WTC11 (cell line): ENCODE measurements at places on chromosomes 16 and 17. TPM values are rescaled to one million over a fixed set of nuclear protein-coding genes. Genes with fewer than 3 reads are reported as not detected.

- H3K27me3 ChIP-seq, result peaks cover 4% of the 10 kb centered on the region; the same call in 1 of the 2 replicates
- H3K27ac ChIP-seq, result no peak overlapping the region
- no peak for DNase-seq
- H3K4me1 ChIP-seq, result peaks cover 47% of the 10 kb centered on the region
- no peaks in the 10 kb centered on the region for H3K36me3 ChIP-seq
- no peak overlapping the region for H3K4me3 ChIP-seq
Measured at GRCh38 chr17:72104863-72105234, 16.0 kb upstream of the SOX9 start.

GRCh38 chr16:10995565-10995964, 51.2 kb downstream of the CLEC16A start:
- peaks cover 5% of the 10 kb centered on the region; the same call in 1 of the 2 replicates for H3K4me1 ChIP-seq
- peaks cover 8% of the 10 kb centered on the region for H3K36me3 ChIP-seq
- no peak overlapping the region for H3K4me3 ChIP-seq

- H3K4me3 ChIP-seq, result no peak overlapping the region
- peaks cover 4% of the 10 kb centered on the region for H3K27me3 ChIP-seq
- H3K36me3 ChIP-seq, result peaks cover 7% of the 10 kb centered on the region; the same call in 1 of the 2 replicates
- H3K4me1 ChIP-seq, result no peaks in the 10 kb centered on the region
- H3K27ac ChIP-seq, result no peak overlapping the region
Measured at GRCh38 chr16:3142770-3143169, 7.9 kb downstream of the ZNF213 start.

DNA sequence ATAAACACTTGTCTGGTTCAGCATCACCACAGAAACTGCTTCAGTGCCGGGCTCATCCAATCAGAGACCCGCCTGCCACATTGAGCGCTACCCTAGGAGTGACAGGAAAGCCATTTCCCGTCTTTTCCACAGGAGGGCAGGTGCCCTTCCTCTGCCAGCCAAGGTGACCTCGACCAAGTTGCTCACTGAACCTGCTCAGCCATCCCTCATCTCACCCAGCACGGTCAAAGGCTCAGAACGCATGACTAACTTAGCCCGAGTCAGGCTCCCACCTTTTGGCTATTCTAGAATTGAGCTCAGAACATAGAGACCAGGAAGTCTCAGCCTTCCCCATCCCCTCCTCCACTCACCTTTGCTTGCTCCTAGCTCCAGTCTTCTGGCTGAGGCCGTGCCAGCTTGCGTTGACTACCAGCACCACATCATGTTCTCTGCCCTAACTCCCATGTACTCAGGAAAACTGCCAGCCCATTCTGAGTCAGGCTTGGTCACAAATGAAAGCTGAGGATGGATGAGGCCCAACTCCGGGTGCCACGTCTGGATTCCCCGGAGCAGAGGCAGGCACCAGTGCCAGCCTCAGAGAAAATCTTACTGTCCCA, 15.6 kb downstream of the MRPS23 start:
- peaks cover 16% of the 10 kb centered on the region for H3K4me1 ChIP-seq
- H3K27ac ChIP-seq, result 0 out of 2 replicates have a peak overlapping the region, but pooled peaks have one; percentile 24
- no peaks in the 10 kb centered on the region for H3K27me3 ChIP-seq
- H3K4me3 ChIP-seq, result no peak overlapping the region
- H3K36me3 ChIP-seq, result peaks cover 9% of the 10 kb centered on the region

DNA sequence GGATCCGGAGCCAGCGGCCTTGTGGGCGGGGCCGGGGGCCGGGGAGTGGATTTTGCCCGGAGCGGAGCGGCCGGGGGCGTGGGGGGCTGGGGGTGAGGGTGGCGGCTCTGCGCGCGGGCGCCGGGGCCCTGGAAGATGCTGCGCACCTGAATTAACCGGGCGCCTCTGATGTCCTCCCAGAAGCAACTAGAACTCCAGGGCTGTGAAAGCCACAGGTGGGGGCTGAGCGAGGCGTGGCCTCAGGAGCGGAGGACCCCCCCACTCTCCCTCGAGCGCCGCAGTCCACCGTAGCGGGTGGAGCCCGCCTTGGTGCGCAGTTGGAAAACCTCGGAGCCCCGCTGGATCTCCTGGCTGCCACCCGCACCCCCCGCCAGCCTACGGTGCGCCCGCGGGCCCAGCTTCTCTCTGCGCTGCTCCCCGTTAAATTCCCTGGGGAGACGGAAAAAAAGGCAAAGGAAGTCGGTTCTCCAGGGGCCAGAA, 549 bp downstream of the SLC26A11 start:
- H3K27me3 ChIP-seq, result no peaks in the 10 kb centered on the region
- H3K4me3 ChIP-seq, result peak overlapping the region; percentile 78
- H3K27ac ChIP-seq, result no peak overlapping the region
- peaks cover 7% of the 10 kb centered on the region for H3K36me3 ChIP-seq

GRCh38 chr17:8837563-8838075, 29.9 kb downstream of the PIK3R6 start:
- peaks cover 25% of the 10 kb centered on the region for H3K4me1 ChIP-seq
- H3K27ac ChIP-seq, result no peak overlapping the region
- H3K36me3 ChIP-seq, result no peaks in the 10 kb centered on the region
- no peak for DNase-seq
- peaks cover 3% of the 10 kb centered on the region for H3K27me3 ChIP-seq
- H3K4me3 ChIP-seq, result no peak overlapping the region

- peaks cover 44% of the 10 kb centered on the region for H3K27me3 ChIP-seq
- no peaks in the 10 kb centered on the region for H3K36me3 ChIP-seq
- peaks cover 6% of the 10 kb centered on the region; the same call in 1 of the 2 replicates for H3K4me1 ChIP-seq
- no peak for DNase-seq
- no peak overlapping the region for H3K4me3 ChIP-seq
Measured at GRCh38 chr17:74898376-74898946, 5.0 kb upstream of the FADS6 start.

GRCh38 chr17:74465378-74466110, 890 bp upstream of the CD300A start:
- DNase-seq, result no peak
- H3K27me3 ChIP-seq, result peaks cover 14% of the 10 kb centered on the region
- peaks cover 4% of the 10 kb centered on the region for H3K4me1 ChIP-seq
- H3K36me3 ChIP-seq, result no peaks in the 10 kb centered on the region

- peaks cover 39% of the 10 kb centered on the region for H3K36me3 ChIP-seq
- H3K4me1 ChIP-seq, result peaks cover 10% of the 10 kb centered on the region
- H3K27me3 ChIP-seq, result peaks cover 6% of the 10 kb centered on the region
- DNase-seq, result no peak
- H3K27ac ChIP-seq, result no peak overlapping the region
Measured at GRCh38 chr17:68255731-68256538, 8.1 kb downstream of the AMZ2 start.

GRCh38 chr16:74999219-74999608, 390 bp downstream of the ZNRF1 start:
- H3K4me1 ChIP-seq, result peaks cover 49% of the 10 kb centered on the region
- H3K36me3 ChIP-seq, result peaks cover 4% of the 10 kb centered on the region; the same call in 1 of the 2 replicates
- no peak for DNase-seq
- no peak overlapping the region for H3K27ac ChIP-seq
- H3K27me3 ChIP-seq, result peaks cover 5% of the 10 kb centered on the region

DNA sequence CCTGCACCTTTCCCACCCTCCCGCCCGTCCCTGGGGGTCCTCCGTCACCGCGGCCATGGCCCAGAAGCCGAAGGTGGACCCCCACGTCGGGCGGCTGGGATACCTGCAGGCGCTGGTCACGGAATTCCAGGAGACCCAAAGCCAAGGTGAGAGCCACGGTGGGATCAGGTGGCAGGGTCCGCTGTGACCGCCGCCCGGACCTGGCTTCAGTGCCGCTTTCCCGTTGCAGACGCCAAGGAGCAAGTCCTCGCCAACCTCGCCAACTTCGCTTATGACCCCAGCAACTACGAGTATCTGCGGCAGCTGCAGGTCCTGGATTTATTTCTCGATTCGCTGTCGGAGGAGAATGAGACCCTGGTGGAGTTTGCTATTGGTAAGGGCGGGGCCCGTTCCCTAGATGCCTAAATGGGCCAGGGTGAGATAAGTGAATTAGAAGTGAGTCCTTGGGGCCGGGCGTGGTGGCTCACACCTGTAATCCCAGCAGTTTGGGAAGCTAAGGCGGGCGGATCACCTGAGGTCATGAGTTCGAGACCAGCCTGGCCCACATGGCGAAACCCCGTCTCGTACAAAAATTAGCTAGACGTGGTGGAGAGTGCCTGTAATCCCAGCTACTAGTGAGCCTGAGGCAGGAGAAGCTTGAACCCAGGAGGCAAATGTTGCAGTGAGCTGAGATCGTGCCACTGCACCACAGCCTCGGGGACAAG, 617 bp downstream of the ARMC7 start:
- no peaks in the 10 kb centered on the region for H3K27me3 ChIP-seq
- peak overlapping the region; percentile 90 for H3K4me3 ChIP-seq
- H3K27ac ChIP-seq, result peak overlapping the region; percentile 94

DNA sequence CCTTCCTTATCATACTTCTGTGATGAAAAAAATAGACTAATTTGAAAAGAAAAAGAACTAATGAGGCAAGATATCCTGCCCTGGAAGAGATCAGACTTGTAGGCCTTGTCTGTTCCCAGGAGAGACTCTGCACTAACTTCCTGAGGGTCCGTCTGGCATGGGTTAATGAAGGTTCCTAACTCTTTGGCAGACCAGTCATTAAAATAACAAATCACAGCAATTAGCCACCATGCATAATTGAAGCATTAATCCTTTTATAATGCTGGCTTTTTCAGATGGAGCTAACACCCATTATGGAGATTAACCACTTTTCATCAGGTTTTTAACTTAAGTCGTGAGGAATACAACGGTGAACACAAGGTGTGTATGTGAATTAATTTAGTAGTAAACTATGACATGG, 10.4 kb upstream of the KRT10 start:
- peaks cover 5% of the 10 kb centered on the region for H3K4me1 ChIP-seq
- H3K27ac ChIP-seq, result no peak overlapping the region
- DNase-seq, result no peak
- H3K27me3 ChIP-seq, result peaks cover 91% of the 10 kb centered on the region

DNA sequence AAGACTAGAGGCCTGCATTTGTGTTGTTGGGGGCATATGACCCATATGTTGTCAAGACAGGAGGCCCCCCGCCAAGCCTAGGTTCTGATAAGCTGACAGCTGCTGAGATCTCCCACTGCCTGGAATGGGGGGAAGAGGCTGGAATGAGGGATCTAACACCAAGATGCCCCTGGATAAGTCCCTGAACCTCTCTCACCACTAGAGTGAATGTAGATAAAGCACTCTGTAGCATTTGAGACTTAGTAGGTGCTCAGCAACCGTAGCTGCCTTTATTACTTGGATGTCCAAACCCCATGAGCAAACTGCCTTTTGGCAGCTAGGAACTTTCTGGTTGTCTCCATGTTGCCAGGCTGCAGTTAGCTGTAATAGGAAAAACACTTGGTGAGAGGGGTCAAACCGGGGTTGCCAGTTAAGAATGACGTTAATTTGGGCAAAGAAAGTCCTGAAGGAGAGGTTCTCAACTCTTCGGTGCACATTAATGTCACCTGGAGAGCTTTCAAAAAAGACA, 4.4 kb upstream of the RASL10B start:
- H3K27me3 ChIP-seq, result peaks cover 16% of the 10 kb centered on the region
- H3K4me1 ChIP-seq, result peaks cover 47% of the 10 kb centered on the region
- H3K4me3 ChIP-seq, result no peak overlapping the region
- no peak for DNase-seq

- H3K4me1 ChIP-seq, result peaks cover 6% of the 10 kb centered on the region
- peak; percentile 26 for DNase-seq
- no peaks in the 10 kb centered on the region for H3K36me3 ChIP-seq
- H3K4me3 ChIP-seq, result no peak overlapping the region
- H3K27me3 ChIP-seq, result no peaks in the 10 kb centered on the region
Measured at GRCh38 chr16:15765880-15766279, 90.9 kb downstream of the MYH11 start.

GRCh38 chr17:82874011-82874835, 34.4 kb upstream of the ZNF750 start:
- peaks cover 24% of the 10 kb centered on the region for H3K4me1 ChIP-seq
- H3K27ac ChIP-seq, result peak overlapping the region; percentile 87
- peaks cover 21% of the 10 kb centered on the region for H3K36me3 ChIP-seq
- H3K4me3 ChIP-seq, result no peak overlapping the region

GRCh38 chr16:63539276-63539675, 1503.0 kb upstream of the CDH8 start:
- no peaks in the 10 kb centered on the region for H3K27me3 ChIP-seq
- peaks cover 32% of the 10 kb centered on the region for H3K4me1 ChIP-seq
- peaks cover 1% of the 10 kb centered on the region for H3K36me3 ChIP-seq
- H3K4me3 ChIP-seq, result no peak overlapping the region
- no peak overlapping the region for H3K27ac ChIP-seq

GRCh38 chr17:39096508-39097149, 54.8 kb downstream of the PLXDC1 start:
- DNase-seq, result no peak
- H3K27ac ChIP-seq, result no peak overlapping the region
- H3K27me3 ChIP-seq, result no peaks in the 10 kb centered on the region; the same call in 1 of the 2 replicates
- H3K4me3 ChIP-seq, result no peak overlapping the region

- peaks cover 43% of the 10 kb centered on the region for H3K27me3 ChIP-seq
- DNase-seq, result no peak
- peaks cover 14% of the 10 kb centered on the region for H3K4me1 ChIP-seq
- no peaks in the 10 kb centered on the region for H3K36me3 ChIP-seq
Measured at GRCh38 chr17:31389657-31390381, 1.7 kb upstream of the RAB11FIP4 start.

- H3K27ac ChIP-seq, result no peak overlapping the region
- DNase-seq, result no peak
- no peak overlapping the region for H3K4me3 ChIP-seq
- H3K36me3 ChIP-seq, result peaks cover 51% of the 10 kb centered on the region
Measured at GRCh38 chr17:44159519-44160210, 10.8 kb upstream of the ASB16 start.

GRCh38 chr16:83994087-83994486, 26.0 kb downstream of the NECAB2 start:
- no peaks in the 10 kb centered on the region; the same call in 1 of the 2 replicates for H3K36me3 ChIP-seq
- H3K27ac ChIP-seq, result no peak overlapping the region
- no peak overlapping the region for H3K4me3 ChIP-seq
- no peaks in the 10 kb centered on the region for H3K27me3 ChIP-seq
- no peak for DNase-seq
- peaks cover 6% of the 10 kb centered on the region for H3K4me1 ChIP-seq

- no peaks in the 10 kb centered on the region for H3K36me3 ChIP-seq
- H3K27ac ChIP-seq, result 0 out of 2 replicates have a peak overlapping the region, but pooled peaks have one; percentile 51
- peaks cover 41% of the 10 kb centered on the region for H3K4me1 ChIP-seq
- DNase-seq, result peak; percentile 61
Measured at GRCh38 chr16:31451681-31452351, 7.5 kb upstream of the ARMC5 start.

- H3K27me3 ChIP-seq, result no peaks in the 10 kb centered on the region
- no peak overlapping the region for H3K27ac ChIP-seq
- no peak overlapping the region for H3K4me3 ChIP-seq
- H3K36me3 ChIP-seq, result no peaks in the 10 kb centered on the region
Measured at GRCh38 chr16:65704866-65705265, 583.0 kb upstream of the CDH11 start.

- peaks cover 99% of the 10 kb centered on the region for H3K27me3 ChIP-seq
- H3K36me3 ChIP-seq, result 0 out of 2 replicates have a peak, but pooled peaks cover 2% of the 10 kb centered on the region
- H3K4me3 ChIP-seq, result peak overlapping the region; percentile 66
- DNase-seq, result no peak
- H3K27ac ChIP-seq, result no peak overlapping the region
Measured at GRCh38 chr17:61456688-61457225, 4.5 kb downstream of the TBX4 start.

- DNase-seq, result no peak
- H3K4me3 ChIP-seq, result no peak overlapping the region
- H3K4me1 ChIP-seq, result peaks cover 5% of the 10 kb centered on the region; the same call in 1 of the 2 replicates
- peak overlapping the region; percentile 65 for H3K27ac ChIP-seq
Measured at GRCh38 chr17:1029196-1029921, 32.4 kb downstream of the TIMM22 start.

The TPSD1 gene
- 0.31 to 1.5 TPM (median 0.94 TPM) in 3 replicates for total RNA-seq

The NPIPB5 gene
- total RNA-seq, result 74.7 to 85.8 TPM (median 81.5 TPM) in 3 replicates

The PYY gene
- 0.72 to 1.1 TPM (median 0.94 TPM) in 3 replicates for total RNA-seq

The ODAD4 gene
- total RNA-seq, result 1.2 to 2.1 TPM (median 1.9 TPM) in 3 replicates

The VASN gene
- 8.0 to 9.1 TPM (median 8.3 TPM) in 3 replicates for total RNA-seq

The MYOCD gene
- 0.78 to 1.2 TPM (median 0.85 TPM) in 3 replicates for total RNA-seq

The CRHR1 gene
- 0.92 to 1.6 TPM (median 1.5 TPM) in 3 replicates for total RNA-seq

The RDM1 gene
- total RNA-seq, result 4.7 to 6.4 TPM (median 5.2 TPM) in 3 replicates

The PLD6 gene
- total RNA-seq, result 1.2 to 2.6 TPM (median 2.6 TPM) in 3 replicates
